ENCODE measurements at places on chromosomes 11 and 22. TPM values are rescaled to one million over a fixed set of nuclear protein-coding genes. Genes with fewer than 3 reads are reported as not detected.

- no peaks in the 10 kb centered on the region for H3K36me3 ChIP-seq
- no peaks in the 10 kb centered on the region for H3K27me3 ChIP-seq
- no peak for DNase-seq
- H3K4me3 ChIP-seq = no peak overlapping the region
- H3K27ac ChIP-seq = no peak overlapping the region
Observed at GRCh38 chr11:78727816-78728215, 153.2 kb upstream of the NARS2 start.

GRCh38 chr11:123404676-123405075 is 25.4 kb upstream of the GRAMD1B start:
- H3K27me3 ChIP-seq = no peaks in the 10 kb centered on the region
- peaks cover 25% of the 10 kb centered on the region for H3K4me1 ChIP-seq
- no peaks in the 10 kb centered on the region for H3K36me3 ChIP-seq
- no peak overlapping the region for H3K4me3 ChIP-seq
- no peak overlapping the region for H3K27ac ChIP-seq

DNA sequence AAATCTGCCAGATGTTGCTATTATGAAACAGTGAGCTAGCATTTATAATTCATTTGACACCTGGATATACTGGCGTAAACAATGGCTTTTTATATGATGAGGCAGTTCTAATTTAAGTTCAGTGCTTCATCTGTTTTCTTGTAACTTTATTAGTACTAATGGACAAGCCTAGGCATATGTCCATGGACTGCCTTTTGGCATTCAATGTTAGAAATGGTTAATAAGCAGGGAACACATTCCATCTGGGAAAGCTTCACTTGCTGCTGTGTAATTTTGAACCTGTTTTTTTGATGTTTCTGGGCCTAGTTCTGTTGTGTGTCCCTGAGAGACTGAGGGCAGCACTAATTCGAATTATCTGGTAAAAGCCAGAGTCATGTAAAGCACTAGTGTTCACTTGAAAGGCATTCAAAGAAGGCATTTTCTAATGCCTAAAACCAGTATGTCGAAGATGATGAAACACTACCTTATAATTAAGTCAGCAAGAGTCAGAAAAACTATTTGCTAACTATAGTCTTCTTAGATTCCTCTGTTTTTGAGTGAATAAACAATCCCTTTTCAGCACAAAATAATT is 138.5 kb downstream of the SWAP70 start:
- no peak overlapping the region for H3K27ac ChIP-seq
- no peak overlapping the region for H3K4me3 ChIP-seq
- no peaks in the 10 kb centered on the region for H3K27me3 ChIP-seq
- no peak for DNase-seq

DNA sequence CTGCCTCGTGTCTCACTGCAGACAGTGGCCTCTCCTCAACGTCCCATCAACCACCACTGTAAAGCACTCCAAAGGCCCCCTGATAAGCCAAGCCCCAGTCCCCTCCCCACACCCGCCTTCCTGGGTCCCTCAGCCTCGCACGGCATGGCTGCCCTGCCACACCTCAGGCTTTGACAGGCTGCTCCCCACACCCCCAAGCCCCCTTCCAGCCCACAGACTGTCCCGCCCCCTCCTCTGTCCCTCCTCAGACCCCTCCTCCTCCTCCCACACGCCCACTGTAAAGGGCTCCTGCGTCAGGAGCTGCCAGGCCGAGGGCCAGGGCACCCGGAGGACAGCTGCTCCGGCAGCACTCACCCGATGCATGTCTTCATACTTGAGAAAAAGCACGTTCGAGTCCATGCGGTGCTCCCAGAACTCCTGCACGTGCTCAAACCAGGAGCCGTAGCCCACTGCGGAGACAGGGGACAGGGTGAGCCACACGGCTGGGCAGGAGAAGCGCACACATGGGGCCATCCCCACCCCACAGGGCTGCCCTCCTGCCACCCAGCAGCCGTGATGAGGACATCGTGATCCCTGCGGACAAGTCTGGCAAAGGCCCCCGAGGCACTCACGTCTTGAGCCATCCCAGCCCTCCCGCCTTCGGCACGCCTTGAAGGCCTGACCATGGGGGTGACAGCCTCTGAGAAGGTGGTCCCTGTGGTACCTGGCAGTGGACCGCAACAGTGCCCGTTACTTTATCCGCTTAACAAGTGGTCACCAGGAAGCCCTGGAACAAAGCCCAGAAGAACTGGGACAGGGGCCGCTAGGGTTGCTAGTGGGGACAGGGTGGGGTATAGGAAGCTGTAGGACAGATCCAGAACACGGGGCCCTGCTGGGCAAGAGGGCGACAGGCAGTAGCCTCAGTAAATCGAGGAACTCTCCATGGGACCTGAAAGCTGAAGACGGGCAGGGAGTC is 21.5 kb upstream of the EFCAB6 start:
- peaks cover 12% of the 10 kb centered on the region for H3K4me1 ChIP-seq
- no peak for DNase-seq
- no peak overlapping the region for H3K27ac ChIP-seq
- no peaks in the 10 kb centered on the region for H3K27me3 ChIP-seq
- no peak overlapping the region for H3K4me3 ChIP-seq

APOBEC3G gene
- total RNA-seq = 17.7 TPM

BLID gene
- total RNA-seq = 11.5 TPM

- H3K27me3 ChIP-seq = no peaks in the 10 kb centered on the region
- peak; percentile 26 for DNase-seq
- H3K4me1 ChIP-seq = no peaks in the 10 kb centered on the region
- no peak overlapping the region for H3K4me3 ChIP-seq
- no peaks in the 10 kb centered on the region for H3K36me3 ChIP-seq
- H3K27ac ChIP-seq = no peak overlapping the region
Observed at GRCh38 chr11:13098063-13098462, 88.9 kb downstream of the RASSF10 start.

LRRC74B gene
- not detected for total RNA-seq

GRCh38 chr11:61797263-61797944 is 4.7 kb downstream of the FEN1 start:
- DNase-seq = peak; percentile 85
- H3K4me3 ChIP-seq = no peak overlapping the region
- H3K4me1 ChIP-seq = peaks cover 11% of the 10 kb centered on the region
- no peak overlapping the region for H3K27ac ChIP-seq

BATF2 gene
- 9.1 TPM for total RNA-seq

- H3K27me3 ChIP-seq = no peaks in the 10 kb centered on the region
- peaks cover 43% of the 10 kb centered on the region for H3K4me1 ChIP-seq
- peak overlapping the region; percentile 24 for H3K27ac ChIP-seq
- no peak overlapping the region for H3K4me3 ChIP-seq
- H3K36me3 ChIP-seq = peaks cover 7% of the 10 kb centered on the region
- peak; percentile 30 for DNase-seq
Observed at GRCh38 chr22:42820045-42820763, 36.9 kb downstream of the ARFGAP3 start.

CDON gene
- 132 TPM for total RNA-seq

- no peak overlapping the region for H3K4me3 ChIP-seq
- no peaks in the 10 kb centered on the region for H3K27me3 ChIP-seq
- no peak overlapping the region for H3K27ac ChIP-seq
- no peak for DNase-seq
- no peaks in the 10 kb centered on the region for H3K36me3 ChIP-seq
Observed at GRCh38 chr22:39970742-39971141, 10.5 kb downstream of the TMA7B start.

GRCh38 chr11:35033011-35033410 is 106.0 kb upstream of the CD44 start:
- H3K4me3 ChIP-seq = no peak overlapping the region
- H3K27ac ChIP-seq = no peak overlapping the region
- no peaks in the 10 kb centered on the region for H3K27me3 ChIP-seq

RIMBP3C gene
- 0.59 TPM for total RNA-seq

XPNPEP3 gene
- 21.6 TPM for total RNA-seq

GRCh38 chr11:73147771-73148681 is 5.9 kb upstream of the FCHSD2 start:
- H3K27me3 ChIP-seq = no peaks in the 10 kb centered on the region
- H3K27ac ChIP-seq = peak overlapping the region; percentile 57
- no peak overlapping the region for H3K4me3 ChIP-seq
- peaks cover 38% of the 10 kb centered on the region for H3K4me1 ChIP-seq
- peak; percentile 76 for DNase-seq
- no peaks in the 10 kb centered on the region for H3K36me3 ChIP-seq

- no peak overlapping the region for H3K4me3 ChIP-seq
Observed at GRCh38 chr22:41539146-41540005, 4.9 kb downstream of the POLR3H start.

OR10A3 gene
- total RNA-seq = not detected

GRCh38 chr11:8011981-8012444 is 24.9 kb downstream of the EIF3F start:
- no peaks in the 10 kb centered on the region for H3K27me3 ChIP-seq
- H3K27ac ChIP-seq = no peak overlapping the region
- no peak for DNase-seq
- H3K36me3 ChIP-seq = no peaks in the 10 kb centered on the region
- H3K4me1 ChIP-seq = no peaks in the 10 kb centered on the region

DNA sequence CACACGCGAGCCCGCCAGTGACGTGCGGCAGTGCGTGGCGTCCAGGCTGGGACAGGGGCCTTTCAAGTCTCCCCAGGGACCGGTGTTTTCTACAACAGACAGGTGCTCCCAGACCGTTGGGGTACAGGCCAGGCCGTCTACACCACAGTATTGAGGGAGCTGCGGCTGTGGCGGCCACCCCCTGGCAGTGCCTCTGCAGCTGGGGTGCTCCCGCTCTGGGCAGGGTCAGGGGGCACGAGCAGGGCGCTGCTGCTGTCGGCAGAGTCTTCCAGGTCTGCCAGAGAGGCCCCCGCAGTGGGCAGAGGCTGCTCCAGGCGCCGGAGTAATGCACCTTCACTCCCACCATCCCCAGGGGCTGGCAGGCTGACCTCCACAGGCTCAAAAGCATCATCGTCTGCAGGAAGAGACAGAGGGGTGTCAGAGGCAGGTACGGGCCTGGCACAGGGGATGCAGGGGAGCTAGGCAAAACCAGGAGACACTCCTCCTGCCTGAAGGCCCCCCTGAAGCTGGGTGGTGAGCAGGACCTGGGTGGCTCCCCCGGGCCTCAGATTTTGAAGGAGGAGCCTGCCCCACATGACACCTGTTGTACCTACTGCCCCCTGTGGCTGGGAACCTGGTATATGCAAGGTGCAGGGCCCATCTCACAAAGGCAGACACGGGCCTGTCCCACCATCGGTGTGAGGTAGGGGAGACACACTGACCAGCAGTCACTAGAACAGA is 83.3 kb downstream of the DGCR2 start:
- DNase-seq = no peak
- H3K27me3 ChIP-seq = no peaks in the 10 kb centered on the region
- no peak overlapping the region for H3K4me3 ChIP-seq
- H3K36me3 ChIP-seq = peaks cover 53% of the 10 kb centered on the region
- H3K4me1 ChIP-seq = no peaks in the 10 kb centered on the region

DNA sequence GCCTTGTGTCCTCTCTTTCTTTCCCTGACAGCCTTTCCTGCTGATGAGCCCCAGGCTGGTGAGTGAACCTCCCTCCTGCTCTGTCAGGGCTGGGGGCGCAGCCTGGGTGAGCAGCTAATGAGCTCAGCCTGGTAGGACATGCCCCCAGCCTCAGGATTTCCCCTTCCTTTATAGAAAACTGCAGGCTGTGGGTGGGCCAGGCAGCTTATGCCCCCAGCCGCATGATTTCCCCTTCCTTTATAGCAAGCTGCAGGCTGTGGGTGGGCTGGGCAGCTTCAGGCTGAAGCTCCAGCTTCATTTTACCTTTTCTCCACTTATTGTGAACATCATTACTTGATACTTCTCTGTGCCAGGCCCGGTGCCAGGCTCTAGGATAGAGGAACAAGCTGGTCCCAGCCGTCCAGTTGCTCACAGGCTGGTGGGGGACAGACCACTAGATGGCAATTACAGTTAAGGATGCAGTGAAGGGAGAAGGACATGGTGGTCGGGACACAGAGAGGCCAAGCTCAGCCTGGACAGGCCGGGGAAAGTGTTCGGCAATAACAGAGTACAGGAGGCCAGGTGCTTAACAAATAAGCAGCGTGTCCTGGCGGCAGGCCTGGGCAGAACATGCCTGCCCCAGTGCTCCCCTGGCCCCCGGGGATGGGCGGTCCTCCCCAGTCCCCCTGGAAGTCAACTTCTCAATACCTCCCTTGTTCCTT is 5.3 kb downstream of the LGALS12 start:
- no peaks in the 10 kb centered on the region for H3K27me3 ChIP-seq
- H3K27ac ChIP-seq = no peak overlapping the region
- H3K4me1 ChIP-seq = peaks cover 11% of the 10 kb centered on the region
- DNase-seq = no peak

DNA sequence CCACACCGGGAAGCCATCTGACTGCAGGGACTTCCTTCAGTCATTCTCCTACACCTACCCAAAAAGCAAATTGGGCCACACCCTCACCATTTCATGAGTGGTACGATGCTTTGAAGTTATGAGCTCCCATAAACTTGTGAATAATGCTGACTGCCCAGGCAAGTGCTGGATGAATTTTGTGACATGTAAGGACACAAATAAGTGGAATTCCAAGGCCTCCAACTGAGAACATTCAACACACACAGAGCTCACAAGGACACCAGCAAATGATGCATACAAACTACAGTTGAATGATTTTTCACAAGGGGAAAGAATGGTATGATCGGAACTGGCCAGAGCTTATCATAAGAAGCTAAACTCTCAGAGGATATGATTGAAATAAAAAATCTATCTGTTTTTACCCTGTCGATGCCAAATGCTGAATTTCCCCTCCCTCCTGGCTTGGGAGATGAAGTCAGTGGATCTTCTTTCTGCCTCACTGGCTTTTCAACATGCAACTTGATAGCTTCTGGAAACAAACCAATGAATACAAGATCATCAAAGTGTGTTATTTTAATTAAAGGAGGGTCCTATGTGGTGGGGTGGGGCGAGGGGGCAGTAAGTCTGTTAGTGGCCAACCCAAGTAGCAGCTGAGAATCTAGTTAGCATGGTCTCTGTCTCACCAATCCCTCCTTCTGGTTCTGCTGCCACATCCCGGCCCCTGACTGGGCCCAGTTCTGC is 123.8 kb downstream of the WT1 start:
- no peak overlapping the region for H3K4me3 ChIP-seq
- H3K4me1 ChIP-seq = peaks cover 26% of the 10 kb centered on the region
- H3K27ac ChIP-seq = peak overlapping the region; percentile 80
- peak; percentile 51 for DNase-seq
